GM06990 (cell line): ENCODE measurements at places on chromosomes 3 and 15.

DNA sequence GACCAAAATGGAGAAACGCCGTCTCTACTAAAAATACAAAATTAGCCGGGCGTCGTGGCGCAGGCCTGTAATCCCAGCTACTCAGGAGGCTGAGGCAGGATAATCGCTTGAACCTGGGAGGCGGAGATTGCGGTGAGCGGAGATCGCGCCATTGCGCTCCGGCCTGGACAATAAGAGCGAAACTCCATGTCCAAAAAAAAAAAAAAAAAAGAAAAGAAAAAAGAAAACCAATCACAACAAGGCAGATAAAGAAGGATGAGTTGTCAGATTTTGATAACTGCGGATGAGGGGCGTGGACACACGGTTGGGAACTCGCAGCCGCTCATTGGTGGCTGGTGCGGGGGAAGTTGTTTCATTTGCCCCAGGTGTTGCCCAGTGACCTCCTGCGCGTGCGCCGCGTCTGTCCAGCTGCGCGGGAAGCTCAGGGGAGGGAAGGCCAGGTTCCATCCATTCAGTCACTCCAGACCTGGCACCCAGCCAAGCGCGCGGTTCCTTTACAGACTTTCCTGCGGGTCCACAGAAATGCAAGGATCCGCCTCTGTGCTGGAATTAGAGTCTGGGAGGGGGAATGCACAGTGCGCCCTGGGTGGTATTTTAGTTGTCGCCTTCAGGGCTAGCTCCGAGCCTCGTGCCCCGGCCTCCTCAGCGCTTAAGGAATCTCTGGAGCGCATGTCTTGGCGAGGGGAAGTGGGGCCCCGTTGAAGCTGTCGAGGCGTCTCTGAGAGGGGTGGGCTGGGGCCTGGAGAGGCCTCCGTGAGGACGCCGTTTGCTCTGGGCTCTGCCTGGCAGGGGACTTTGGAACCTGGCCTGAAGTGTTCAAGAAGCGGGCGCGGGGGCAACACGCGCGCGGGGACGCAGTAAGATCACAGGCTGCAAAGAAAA is 708 bp upstream of the GCHFR start:
- DNase-seq, result peak; percentile 55

DNA sequence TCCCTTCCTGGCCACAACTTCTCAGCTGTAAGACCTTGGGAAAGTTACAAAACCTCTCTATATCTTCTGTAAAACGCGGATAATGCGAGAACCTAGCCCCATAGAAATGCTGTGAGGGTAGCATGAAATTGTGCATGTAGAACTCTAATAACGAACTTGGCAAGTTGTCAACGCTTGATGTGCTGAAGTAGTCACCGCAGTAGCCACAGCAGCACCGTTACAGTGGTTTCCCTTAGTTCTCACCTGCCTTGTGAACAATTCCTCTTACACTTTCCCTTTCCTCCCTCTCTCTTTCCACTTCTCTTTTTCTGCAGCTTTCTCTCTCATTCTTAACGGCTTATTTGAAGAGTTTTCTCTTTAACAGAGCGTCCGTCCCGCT is 447 bp upstream of the SHQ1 start:
- no peak for DNase-seq

GRCh38 chr3:71991046-71991445 is 206.1 kb upstream of the PROK2 start:
- DNase-seq, result no peak

DNA sequence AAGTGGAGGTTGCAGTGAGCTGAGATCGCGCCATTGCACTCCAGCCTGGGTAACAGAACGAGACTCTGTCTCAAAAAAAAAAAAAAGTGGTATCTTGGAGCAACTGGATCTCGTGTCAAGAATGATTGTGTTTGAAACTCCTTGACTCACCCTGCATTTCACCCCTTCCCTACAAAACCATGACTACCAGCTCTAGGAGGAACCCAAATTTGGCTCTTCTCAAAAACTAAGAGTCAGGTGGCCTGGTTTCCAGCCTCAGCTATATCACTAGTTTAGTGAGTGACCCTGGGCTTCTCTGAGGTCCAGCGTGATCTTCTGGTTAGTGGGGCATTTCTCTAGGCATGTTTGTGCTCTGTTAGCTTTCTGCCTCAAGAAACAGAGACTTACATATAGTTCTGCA is 222.1 kb downstream of the FAM43A start:
- no peak for DNase-seq
